ENCODE measurements at places on chromosomes 6 and 20.

DNA sequence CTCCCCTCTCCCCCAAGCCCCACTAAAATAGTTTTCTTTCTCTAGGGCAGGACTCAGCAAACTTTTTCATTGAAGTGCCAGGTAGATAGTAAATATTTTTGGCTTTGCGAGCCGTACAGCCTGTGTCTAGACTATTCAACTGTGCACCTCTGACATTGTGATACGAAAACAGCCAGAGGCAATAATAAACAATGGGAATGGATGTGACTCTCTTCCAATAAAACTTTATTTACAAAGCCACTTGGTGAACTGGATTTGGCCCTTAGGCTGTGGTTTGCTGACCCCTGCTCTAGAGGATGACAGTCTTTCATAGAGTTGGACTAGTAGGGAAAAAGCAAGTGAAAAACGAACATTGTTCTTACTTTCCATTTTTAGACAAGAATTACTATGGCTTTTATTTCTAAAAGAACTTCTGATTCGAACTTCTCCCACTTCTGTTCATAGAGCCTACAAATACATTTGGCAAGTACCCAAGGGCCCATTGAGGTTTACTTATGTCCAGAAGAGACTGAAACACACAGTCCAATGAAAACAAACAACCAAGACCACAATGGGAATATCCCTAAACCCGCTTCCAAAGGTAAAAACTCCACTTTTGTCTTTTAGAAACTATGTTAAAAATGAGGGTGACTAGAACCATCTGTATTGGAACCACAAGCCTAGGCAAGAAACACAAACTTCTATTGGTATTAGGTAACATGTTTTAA, 46.4 kb upstream of the CDKAL1 start:
- no peak for DNase-seq

GRCh38 chr20:61260905-61261304, 8.8 kb downstream of the CDH4 start:
- no peak for DNase-seq

- DNase-seq = no peak
These were observed 1.5 kb downstream of the PYGB start for GRCh38 chr20:25249198-25249931.

DNA sequence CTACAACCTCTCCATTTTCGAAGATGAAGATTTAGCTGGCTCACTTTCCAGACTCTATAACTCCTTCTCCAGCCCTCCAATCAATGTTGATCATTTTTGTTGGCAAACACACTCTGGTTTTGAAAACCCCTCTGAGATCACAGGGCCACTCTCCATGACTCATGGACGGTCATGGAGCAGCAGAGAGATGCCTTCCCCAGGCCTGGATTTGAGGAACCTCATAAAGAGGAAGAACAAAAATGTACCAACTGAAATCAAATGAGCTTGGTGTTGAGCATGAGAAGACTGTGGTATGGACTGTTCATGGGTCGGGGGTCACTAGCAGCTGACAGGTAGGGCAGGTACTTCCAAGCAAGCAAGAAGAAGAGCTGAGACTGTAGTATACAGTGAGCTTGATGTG, 112.8 kb upstream of the INSM1 start:
- peak; percentile 97 for DNase-seq

DNA sequence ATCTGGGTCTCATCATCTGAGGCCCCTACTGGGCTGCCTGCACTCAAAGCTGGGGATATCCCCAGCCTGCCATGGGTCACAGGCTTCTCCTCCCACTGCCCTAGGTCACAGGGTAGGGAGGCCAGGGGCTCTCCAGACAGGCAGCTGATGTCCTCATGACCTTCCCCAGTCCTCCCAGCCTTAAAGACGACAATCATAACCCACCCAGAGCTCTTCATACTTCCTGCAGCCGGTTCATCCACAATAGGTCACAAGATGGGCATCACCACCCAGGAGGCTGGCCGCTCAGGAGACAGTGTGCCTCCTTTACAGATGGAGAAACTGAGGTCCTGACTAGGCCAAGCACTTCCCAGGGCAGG, 15.2 kb downstream of the TFEB start:
- DNase-seq = peak; percentile 90

DNA sequence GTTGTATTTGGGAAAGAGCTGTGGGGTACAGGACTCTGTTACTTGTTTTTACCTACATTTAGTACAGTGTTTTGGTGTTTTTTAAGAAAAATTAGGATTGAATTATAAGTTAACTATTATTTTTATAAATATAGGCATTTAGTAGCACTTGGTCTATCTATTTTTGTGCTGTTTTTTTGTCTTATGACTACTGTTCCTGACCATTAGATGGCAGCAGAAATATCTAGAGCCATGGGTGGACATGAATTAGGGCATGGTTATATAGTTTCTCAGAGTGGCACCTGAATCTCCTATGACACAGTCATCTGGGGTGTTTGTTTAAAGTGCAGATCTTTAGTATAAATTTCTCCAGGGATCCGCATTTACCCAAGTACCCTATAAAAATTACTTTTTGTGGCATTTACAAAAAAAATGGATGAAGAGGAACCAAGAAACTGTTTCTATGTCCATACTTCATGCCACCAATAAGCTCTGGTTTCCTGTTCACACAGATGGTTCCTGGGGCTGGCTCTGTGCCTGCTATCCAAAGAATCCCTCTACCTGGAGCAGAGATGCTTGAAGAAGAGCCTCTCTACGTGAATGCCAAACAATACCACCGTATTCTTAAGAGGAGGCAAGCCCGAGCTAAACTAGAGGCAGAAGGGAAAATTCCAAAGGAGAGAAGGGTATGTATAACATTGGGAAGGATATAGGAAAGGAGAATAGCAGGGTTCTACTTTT, 19.8 kb downstream of the NFYA start:
- peak; percentile 63 for DNase-seq

GRCh38 chr20:33826270-33826897, 15.2 kb downstream of the CHMP4B start:
- DNase-seq = no peak

- DNase-seq = no peak
These were observed 246.0 kb downstream of the PHACTR1 start for GRCh38 chr6:12962529-12962928.

DNA sequence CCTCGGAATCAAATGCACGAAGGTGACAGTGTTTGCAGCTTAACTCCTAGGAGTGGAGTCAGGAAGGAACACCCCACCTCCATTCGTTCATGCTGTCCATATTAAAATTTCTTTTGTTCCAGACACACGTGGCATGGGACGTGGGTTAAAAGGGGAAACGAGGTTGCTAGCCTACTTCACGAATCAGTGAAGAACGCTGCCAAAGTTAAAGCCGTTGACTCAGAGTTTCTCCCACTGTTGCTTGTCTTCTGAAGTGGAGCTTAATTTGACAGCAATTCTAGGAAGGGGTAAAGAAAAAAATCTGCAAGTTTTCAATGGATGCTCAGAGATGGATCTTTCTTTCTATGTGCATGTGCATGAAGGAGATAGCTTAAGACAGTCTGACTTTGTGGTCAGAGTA, 499.1 kb downstream of the CD83 start:
- peak; percentile 60 for DNase-seq

DNA sequence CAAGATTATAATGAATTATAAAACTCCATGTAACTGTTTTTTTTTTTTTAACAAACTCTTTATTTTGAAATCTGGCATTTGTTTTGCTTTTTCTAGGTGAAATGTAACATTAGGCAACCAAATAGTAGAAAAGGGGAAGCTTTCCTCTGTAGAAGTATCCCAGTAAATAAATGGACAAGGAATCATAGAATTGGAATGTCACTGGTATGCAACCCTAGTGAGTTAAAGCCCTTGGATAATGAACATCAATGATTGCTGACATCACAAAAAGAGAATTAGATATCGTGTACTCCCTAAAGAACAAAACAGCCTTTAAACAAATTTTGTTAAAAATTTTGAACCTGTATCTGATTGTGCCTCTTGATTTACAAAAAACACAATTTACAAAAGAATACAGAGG, 93.9 kb upstream of the OGFRL1 start:
- DNase-seq = no peak

- DNase-seq = peak; percentile 94
These were observed 535 bp upstream of the DNAAF9 start for GRCh38 chr20:3407771-3408637.

DNA sequence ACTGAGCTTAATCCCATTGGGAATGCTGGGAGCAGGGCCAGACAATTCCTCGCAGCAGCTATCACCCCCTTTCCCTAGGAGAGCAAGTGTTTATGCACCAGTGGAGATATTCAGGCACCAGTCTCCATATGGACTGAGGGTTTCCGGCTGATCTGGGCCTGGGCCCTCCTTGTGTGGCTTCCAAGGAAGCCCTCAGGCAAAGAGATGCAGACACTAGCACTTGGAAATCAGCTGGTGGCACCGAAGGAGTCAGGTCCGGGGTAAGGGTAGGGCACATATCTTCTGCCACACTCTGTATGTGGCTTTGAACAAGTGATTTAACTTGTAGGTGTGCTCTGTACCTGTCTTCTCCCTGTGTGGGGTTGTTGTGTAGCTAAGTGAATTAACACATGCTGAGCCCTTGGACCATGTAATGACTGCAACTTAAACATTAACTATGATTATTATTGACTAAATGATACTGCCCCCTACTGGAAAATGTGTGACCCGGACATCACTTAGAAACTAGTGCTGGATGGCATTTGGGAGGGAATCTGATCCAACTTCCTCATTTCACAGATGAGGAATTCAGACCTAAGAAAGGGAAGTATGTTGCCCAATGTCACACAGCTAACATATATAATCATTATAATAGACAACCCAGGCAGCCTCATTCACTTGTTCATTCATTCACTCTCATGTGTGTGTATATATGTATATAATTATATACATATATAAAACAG, 19.3 kb upstream of the WFDC2 start:
- DNase-seq = peak; percentile 95

GRCh38 chr6:5163247-5163646, 78.1 kb downstream of the PPP1R3G start:
- DNase-seq = no peak

DNA sequence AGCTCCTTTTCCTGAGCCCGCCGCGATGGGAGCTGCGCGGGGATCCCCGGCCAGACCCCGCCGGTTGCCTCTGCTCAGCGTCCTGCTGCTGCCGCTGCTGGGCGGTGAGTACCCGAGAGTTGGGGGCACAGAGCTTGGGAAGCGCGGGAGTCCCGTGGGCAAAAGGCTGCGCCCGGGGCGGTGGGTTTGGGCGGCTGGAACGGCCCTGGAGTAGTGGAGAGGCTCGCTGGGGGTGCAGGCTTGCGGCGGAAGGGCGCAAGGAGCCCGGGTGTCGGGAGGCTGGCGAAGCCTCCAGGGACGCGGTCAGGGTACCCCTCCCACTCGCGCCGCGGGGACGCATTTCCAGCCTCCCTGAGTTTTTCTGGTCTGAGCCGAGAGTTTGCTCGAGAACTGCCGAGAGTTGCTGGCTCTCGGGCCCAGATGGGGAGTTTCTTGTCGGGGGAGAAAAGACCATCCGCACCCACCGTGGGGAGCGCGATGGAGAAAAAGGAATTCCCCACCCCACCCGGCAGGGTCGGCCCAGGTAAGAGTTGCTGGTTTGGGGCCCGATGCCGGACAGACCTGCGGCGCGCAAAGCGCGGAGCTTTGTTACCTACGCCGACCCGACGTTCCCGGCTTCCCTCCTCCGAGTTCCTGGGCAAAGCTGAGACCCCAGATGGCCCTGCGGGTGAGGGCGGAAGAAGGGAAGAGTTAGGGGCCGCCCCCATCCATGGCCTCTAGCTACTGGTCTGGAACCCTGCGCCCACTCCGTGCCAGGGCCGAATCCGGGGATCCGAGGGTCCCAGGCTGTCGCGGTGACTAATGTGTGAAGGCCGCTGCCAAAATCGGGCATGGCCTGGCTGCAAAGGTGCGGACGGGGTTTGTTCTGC, 584 bp downstream of the PTK7 start:
- DNase-seq = peak; percentile 5

- no peak for DNase-seq
These were observed 115.2 kb downstream of the PSMB1 start for GRCh38 chr6:170437719-170438401.

GRCh38 chr20:47656318-47656717, 129.0 kb downstream of the SULF2 start:
- DNase-seq = no peak

DNA sequence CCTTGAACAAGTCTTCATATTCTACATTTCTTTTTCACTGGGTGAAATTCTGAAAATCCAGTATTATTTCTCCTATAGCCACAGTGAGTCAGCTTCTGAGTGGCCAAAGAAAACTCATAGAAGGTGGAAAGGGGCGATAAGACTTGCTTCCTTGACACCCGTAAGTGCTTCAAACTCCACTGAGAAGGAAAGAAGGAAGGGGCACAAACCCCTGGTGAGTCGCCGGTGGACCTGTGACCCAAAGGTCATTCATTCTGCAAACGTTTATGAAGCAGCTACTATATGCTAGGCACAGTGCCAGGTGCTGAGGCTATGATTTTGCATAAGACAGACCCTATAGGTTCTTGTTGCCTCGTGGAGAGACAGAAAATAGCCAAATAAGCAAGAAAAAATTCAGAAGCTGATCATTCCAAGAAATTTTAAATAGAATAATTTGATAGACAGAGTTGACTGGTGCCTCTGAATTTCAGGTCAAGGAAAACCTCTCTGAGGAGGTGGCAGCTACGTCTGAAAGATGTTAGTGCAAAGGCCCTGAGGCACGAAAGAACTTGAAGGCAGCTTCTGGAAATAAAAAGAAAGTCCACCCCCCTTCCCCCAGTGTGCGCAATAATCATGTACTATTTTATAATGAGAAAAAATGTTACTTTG, 118.2 kb downstream of the CD24 start:
- DNase-seq = no peak

DNA sequence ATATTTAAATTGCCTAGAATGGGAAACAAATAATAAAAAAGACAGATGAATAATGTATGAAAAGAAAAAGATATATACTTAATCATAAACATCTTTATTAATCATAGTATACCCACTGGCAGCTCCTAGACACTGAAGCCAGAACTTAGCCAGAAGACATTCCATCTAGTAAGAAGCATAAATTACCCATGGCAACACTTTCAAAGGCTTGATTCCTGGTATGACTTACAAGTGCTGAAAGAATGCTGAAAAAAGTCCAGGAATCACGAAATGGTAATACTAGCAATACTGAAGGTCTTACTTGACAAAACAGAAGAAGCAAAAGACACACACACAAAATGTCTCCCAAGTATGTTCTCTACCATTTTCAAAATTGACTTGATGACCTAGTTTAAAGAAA, 38.0 kb downstream of the RWDD2A start:
- no peak for DNase-seq

DNA sequence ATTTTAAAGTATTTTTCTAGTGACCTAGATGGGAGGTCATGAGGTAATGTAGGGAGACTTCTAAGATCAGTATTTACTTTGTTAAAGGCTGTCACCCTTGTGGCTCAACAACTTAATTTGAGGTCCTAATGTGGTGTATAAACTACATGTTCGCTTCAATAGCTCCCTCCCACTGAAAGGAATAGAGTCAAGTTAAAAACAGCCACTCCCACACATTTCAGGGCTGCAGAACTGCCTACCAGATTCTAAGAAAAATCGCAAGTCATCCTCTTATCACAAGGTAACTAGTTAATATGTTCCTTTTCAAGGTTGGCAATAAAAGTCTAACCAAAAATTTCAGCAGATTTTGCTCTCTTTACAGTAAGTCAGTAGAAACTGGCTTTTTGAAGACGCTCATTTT, 15.1 kb downstream of the GSTA1 start:
- DNase-seq = no peak

All from suppressor macrophage treated with lipopolysaccharide for 1 hour (primary cell).